ENCODE measurements at places on chromosomes 4 and X.
A peak's percentile ranks its signal among the peaks of the same experiment; 100 is the strongest.

DNA sequence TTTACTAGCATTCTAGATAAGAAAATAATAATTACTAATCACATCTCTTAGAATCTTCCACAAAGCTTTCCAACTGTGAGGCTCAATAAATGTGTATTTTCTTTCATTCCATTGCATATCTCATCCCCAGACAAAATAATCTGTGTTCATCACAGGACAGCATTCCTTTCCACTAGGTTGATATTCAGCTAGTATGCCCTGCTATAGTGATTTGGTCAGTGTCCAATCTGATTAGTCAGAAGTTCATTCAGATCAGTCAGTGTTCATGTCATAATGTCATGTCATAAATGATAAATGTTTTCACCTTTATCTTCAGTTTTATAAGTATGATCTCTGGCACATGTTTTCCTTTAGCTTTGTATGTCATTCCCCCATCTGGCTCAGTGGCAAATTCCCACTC, 611.4 kb downstream of the KCTD8 start:
- DNase-seq, result no peak

DNA sequence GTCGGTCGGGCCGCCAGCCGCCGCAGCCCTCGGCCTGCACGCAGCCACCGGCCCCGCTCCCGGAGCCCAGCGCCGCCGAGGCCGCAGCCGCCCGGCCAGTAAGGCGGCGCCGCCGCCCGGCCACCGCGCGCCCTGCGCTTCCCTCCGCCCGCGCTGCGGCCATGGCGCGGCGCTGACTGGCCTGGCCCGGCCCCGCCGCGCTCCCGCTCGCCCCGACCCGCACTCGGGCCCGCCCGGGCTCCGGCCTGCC, 213 bp downstream of the NFKB1 start:
- DNase-seq, result no peak

GRCh38 chr4:16827794-16828724, 70.4 kb downstream of the LDB2 start:
- no peak for DNase-seq

DNA sequence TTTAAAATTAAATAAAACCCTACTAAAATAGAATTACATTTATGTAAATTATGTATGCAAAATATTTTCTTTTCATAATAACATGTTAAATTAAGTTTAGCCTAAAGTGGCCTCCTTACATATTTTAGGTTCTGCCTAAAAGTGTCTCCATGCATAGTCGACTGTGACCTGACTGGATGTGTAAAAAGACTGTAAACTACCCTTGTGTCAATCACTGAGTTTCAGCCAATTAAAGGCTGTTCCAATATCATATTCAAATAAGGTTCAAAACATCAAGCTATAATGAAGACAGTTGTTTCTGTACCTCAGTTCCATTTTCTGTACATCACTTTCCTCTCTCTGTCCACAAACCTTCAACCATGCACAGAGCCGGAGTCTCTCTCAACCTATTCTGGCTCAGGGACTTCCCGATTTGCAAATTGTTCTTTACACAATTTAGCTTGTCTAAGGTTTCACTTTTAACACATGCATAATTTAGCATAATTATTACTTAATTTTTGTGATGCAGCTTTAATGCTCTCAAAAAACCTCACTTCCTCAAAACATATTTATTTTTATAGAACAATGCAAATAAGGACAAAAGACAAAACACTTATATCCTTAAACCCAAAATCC, 60.1 kb downstream of the SH3RF1 start:
- DNase-seq, result no peak

GRCh38 chr4:158578476-158578875, 56.8 kb downstream of the RXFP1 start:
- no peak for DNase-seq

DNA sequence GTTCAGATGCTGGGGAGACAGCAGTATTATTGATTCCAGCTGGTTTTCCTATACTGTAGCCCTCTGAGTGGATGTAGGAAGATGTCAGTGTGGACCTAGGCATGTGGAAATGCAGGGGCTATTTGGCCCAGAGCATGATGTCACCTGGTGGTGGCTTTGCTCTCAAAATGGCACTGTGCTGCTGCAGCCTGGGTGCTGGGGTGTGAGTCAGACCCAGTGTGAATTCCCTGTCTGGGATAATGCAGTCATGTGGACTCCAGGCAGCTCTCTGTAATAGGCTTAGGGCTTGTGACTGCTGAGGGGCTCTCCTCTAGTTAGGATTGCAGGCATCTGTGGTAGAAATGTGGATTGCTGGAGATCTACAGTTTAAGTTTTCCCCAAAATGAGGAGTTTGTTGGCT, 70.7 kb downstream of the DCAF8L2 start:
- DNase-seq, result no peak

- DNase-seq, result no peak
Measured at GRCh38 chr4:34767407-34767806, 1476.9 kb downstream of the ARAP2 start.

DNA sequence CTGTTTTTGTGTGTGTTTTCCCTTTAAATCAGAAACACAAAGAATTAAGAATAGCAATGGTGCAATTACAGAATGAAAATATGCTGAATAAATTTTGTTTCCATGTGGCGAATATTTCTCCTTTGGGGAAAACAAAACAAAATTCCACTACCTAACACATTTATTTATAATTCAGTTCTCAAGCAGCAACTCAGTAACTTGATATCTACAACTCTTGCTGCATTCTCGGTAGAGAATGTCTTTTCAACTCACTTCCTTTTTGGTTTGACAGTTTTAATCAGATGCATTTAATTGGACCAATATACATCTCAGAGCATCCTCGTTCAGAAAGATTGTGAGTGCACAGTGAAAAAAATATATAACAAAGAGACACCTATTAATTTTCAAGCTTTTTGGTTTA, 30.8 kb downstream of the ZNF827 start:
- DNase-seq, result no peak

DNA sequence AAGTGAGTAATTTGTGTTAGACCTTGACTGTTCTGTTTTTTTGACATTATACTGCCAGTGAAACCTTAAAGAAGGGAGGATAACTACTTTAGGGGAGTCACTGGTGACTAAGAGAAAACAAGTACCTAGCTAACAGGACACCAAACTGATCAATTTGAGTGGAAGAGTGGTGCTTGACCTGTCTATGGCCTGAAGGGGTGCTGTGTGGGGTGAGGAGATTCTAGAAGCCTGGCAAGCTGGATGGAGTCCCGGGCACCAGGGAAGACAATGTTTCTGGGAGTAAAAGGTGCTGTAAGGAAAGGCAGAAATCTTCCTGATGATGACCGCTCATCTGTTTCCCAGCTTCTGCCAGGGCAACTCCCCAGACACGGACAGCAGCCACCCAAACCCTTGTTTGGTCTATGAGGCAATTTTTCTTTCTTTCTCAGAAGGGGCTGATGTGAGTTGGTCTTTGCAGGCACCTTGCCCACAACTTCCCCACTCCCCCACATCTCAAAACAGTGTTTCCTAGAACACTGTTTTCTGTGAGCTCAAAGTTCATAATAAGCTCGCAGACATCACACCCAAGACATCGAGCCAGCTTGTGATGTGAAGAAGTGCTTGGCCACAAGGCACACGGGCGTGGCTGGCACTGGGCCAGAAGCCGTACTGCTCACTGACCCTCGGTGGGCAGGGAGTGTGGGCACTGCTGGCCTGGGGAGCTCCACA, 4.6 kb downstream of the TXK start:
- no peak for DNase-seq

DNA sequence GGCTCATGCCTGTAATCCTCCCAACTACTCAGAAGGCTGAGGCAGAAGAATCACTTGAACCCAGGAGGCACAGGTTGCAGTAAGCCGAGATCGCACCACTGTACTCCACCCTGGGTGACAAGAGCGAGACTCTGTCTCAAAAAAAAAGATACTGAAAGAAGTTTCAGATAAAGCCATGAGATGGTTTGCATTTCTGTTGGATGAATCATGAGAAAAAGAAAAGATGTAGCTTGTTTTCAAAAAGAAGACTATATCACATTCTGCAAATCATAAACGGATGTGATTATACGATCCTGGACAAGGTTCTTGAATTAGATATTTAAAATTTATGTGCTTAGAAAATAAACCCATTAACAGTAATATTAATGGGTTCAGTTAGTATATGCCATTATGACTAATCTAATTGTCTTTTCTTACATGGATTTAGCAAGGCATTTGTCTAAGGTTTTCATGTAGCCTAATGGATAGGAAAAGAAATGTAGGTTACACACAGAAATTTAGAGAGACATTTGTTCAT, 345.9 kb downstream of the SLC7A11 start:
- DNase-seq, result no peak

DNA sequence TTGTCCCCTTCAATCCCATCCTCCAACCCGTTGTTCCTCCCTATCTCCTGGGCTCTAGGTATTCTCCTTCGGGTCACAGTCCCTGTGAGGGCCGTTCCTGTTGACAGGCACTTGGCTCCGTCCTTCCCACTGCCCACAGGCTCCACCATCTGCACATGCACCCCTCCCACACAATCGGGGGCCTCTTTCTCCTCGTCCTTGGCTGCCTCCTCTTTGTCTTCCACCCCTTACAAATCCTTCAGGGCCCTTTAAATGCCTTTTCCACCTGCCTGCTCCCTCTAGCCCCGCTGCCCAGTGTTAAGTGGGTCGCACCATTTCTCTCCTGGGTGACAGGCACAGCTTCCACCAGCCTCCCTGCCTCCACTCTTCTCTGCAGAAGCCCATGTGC, 2.7 kb upstream of the AVPR2 start:
- DNase-seq, result no peak

DNA sequence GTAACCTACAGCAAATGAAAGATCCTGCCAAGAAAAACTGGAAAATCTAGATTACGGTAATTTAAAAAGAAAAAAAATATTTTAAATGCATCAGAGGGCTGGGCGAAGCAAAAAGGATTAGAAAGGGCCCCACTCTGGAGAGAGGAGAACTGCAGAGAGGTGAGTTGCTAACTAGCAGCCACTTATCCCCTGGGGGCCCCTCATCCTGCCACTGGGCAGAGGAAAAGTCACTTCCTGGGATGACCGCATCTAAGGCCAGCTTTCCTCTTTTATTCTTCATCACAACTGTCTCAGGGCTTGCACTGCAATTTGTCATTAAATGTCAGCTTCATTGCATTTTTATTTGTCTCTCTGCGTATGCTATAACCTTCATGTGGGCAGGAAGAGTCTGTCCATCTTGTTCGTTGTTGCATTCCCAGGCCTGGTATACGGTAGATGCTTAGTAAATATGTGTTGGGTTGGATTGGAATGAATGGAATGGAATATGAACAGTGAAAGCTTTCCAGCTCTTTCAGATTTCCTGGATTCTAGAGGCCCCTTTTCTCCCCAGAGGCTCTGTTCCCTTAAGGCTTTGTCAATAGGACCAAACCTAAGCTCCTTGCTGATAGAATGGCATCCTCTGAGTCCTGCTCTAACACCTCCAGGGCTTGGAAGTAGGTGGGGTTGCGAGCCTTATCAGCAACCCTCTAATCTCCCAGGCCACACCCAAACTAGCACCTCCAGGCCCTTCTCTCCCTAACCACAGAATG, 58.9 kb downstream of the TLR10 start:
- DNase-seq, result no peak

DNA sequence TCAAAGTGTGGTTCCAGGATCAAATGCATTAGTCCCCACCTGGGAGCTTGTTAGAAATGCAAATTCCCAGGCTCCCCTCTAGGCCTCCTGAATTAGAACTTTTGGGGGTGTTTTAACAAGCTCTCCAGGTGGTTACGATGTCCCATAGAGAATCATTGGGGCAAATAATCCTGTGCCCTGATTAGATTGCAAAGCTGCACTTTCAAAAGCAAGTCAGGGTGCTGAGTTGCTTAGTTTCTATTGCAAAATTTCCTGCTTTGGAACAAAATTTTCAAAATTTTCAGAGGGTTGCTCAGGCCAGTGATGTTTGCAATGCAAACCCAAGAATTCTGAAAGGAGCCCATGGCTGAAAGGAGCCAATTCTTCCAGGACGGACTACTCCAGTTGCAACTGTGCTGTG, 71.0 kb downstream of the MGST2 start:
- DNase-seq, result no peak

DNA sequence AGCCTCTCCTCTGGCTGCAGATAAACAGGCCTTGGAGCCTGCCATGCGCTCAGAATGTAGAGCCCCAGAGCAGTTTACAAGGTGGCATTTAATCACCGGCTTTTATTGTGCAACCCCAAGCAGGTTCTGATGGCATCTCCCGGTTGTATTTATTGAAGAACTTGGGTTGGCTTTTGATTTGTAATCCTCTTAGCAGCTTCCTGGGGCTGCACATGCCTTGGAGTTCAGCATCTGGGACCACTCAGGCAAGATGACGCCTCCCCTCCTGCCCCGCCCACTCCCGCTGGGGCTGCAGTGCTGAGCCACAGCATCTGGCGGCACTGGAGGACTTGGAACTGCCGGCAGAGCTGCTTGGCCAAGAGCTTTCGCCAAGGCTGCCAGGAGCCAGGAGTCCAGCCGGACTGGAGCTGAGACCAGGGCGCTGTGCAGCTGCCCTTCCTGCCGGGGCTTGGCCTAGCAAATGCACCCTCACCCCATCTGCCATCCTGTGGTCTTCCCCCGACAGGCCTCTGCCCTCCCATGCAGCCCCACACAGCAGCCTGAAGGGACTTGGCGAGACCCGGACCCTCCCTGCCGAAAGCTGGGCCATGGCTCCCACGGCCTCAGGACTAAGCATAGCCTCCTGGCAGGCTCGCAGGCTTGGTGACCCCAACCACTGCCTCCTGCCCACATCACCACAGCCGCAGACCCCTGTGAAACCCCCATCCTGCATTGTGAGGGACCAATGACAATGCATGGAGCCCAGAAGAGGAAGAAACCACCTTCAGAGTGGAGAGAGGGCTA, 5.4 kb downstream of the HTRA3 start:
- peak; percentile 52 for DNase-seq

DNA sequence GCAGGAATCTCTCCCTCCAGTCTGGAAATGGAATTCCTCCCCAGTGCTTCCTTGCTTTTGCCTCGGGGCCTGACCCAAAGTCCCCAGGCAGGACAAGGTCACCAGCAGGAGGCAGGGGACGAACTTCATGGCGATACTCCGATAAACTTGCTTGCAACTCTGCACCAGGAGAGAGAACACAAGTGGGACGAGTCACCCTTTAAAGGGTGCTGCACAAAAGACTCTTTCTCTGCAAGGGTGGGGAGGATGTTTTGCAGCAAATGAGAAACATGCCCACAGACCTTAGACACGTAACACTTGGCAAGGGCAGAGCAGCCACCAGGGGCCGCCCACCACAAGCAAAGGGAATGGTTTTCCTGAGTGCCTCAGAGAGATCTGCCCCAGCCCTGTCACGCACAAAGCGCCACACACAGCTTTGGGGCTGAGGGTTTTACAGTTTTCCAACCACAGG, at the start of gene FGFBP2:
TSS of gene FGFBP2 (minus strand) at position 175 of the 451 bp plus-strand sequence. CDS start at position 129, 46 bp downstream.
- DNase-seq, result no peak

DNA sequence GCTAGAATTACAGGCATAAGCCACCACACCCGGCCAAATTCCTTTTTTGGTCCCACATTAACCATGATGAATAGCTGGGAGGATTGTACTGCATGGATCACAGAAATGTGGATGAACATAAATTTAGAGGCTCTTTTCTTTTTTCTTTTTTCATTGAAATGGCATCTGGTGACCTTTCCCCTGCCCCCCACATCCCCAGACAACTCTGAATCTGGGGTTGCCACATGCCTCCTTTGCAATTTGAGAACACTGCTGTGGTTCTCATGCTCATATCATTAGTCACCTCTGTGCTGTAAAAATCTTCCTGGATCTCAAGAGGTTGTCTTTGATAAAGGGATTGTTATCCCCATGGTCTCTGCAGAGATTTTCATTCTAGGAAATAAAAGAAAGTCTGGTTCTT, 22.8 kb upstream of the FMR1NB start:
- no peak for DNase-seq

Data from ascending aorta (tissue), 2 donors.